ENCODE measurements at places on chromosomes 6 and 20. TPM values are rescaled to one million over a fixed set of nuclear protein-coding genes. Genes with fewer than 3 reads are reported as not detected.

DNA sequence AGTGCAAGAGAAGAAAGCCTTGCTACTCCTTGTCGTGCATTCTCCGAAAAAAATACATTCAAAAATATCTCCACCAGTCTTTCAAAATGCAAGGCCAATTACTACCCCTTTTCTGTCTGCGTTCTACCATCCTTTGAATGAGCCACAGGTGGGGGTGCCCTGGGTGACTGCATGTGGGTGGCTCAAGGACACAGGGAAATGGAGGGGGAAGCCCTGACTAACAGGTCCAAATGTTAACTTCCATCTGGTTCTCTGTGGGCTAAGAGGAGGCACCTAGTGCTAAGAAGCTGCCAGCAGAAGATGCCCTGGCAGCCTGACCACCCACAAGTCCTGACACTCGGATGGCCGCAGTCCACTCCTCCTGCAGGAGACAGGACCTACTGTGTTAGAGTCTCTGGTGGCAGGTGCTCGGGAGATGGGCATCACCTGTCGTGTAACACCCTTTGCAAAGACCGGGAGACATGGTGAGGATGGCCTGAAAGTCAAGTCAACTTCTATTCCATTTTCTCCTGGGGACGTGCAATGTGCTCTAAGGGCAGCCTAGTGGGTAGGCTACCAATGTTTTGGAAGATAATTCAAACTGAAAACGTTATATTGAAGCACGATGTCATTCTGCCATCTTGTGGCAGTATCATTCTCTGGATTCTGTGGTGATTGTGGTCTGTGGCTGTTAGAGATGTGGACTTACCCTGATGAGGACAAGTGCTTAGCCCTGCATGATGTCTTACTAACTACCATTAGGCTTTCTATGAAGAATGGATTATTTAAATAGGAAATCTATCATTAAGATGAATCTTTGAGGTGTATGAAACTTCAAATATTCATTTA, 27.4 kb upstream of the IGF2R start:
- H3K4me1 ChIP-seq, result no peaks in the 10 kb centered on the region
- no peaks in the 10 kb centered on the region for H3K27me3 ChIP-seq
- H3K27ac ChIP-seq, result no peak overlapping the region
- no peak overlapping the region for H3K4me3 ChIP-seq
- no peaks in the 10 kb centered on the region for H3K36me3 ChIP-seq
- DNase-seq, result no peak

- no peak overlapping the region for H3K4me3 ChIP-seq
- no peaks in the 10 kb centered on the region for H3K4me1 ChIP-seq
- peaks cover 19% of the 10 kb centered on the region for H3K27me3 ChIP-seq
- no peaks in the 10 kb centered on the region for H3K36me3 ChIP-seq
- no peak for DNase-seq
- H3K27ac ChIP-seq, result no peak overlapping the region
These were observed 84.8 kb downstream of the NCR2 start for GRCh38 chr6:41420186-41420585.

Gene OR12D3
- not detected for total RNA-seq

Gene PI16
- 3.2 TPM for total RNA-seq

DNA sequence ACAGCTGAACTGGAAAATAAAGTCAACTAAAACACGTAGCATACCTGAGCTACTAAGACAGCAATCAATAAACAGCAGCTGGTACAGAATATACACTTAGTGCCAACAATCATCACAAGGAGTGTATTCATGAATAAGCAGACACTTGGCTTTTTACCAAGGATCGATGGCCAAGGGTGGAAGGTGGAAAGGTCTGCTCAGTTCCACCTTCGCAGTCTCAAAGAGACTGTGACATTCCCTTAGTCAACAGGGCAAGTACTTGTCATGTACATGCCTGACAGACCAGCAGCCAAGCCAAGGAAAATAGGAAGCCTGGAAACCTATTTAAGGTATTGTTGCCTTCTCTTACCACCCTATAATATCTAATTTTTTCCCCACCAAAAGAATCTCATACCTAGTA, 21.4 kb downstream of the HBS1L start:
- H3K4me1 ChIP-seq, result no peaks in the 10 kb centered on the region
- no peak overlapping the region for H3K27ac ChIP-seq
- DNase-seq, result no peak
- peaks cover 38% of the 10 kb centered on the region for H3K36me3 ChIP-seq
- no peaks in the 10 kb centered on the region for H3K27me3 ChIP-seq

GRCh38 chr6:84731901-84732300, 32.5 kb downstream of the TBX18 start:
- no peaks in the 10 kb centered on the region for H3K36me3 ChIP-seq
- no peaks in the 10 kb centered on the region for H3K4me1 ChIP-seq
- no peak overlapping the region for H3K27ac ChIP-seq
- no peak overlapping the region for H3K4me3 ChIP-seq
- no peaks in the 10 kb centered on the region for H3K27me3 ChIP-seq

All from suprapubic skin (tissue), 4 donors.